Activated T-cell treated with anti-CD3 and anti-CD28 coated beads, Interleukin-2, amount 50 U/mL, for 48 hours (primary cell): ENCODE measurements at places on chromosomes 12 and 14.

GRCh38 chr14:97039717-97040363 lies 242.7 kb downstream of the VRK1 start:
- no peak for DNase-seq

- DNase-seq, result no peak
Observed at GRCh38 chr14:44830371-44830770, 131.4 kb downstream of the KLHL28 start.

- DNase-seq, result no peak
Observed at GRCh38 chr12:124171231-124171979, 123.5 kb upstream of the RFLNA start.

DNA sequence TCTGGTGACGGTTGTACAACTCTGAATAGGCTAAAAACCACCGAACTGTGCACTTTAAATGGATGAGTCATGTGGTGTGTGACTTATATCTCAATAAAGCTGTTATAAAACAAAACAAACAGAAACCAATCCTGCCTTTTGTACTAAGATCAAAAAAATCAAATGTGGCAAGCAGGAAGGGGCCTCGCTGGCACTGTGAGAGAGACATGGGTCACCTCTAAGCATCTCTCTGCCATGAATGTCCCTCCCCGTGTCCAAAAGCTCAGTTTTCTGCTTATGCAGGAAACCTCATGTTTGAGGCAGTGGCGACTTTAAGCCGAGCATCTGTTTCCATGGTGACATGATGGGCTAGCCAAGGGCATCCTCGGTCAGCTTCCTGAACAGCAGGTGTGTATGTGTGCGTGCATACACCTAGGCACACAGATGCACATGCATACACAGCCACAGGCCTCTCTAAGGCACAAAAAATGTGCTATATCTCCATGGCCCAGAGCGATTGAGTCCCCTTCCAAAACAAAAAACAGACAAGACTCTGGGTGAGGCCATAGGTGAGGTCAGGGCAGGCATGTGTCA lies 44.4 kb downstream of the ARL6IP4 start:
- peak; percentile 66 for DNase-seq

- no peak for DNase-seq
Observed at GRCh38 chr12:127048057-127048456, 1218.9 kb upstream of the TMEM132C start.

DNA sequence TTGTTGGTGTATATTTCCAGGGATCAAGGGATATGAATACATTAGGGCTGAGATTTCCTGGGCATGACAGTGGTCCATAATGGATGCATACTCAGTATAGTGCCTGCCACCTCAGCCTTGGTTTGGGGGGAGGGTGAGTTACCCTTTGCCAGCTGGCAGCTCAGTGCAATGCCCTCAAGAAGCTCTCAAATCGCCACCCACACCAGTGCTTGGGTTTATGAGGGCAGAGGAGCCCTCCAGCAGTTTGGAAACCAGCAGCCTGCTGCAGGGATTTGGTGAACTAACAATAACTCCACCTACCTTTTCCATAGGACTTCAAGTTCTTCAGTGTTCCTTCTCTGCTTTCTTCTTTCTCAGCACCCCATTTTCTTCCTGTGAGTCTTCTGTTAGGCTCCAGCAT lies 218.9 kb downstream of the LRFN5 start:
- DNase-seq, result no peak

- peak; percentile 10 for DNase-seq
Observed at GRCh38 chr14:72631401-72631800, 262.5 kb downstream of the DPF3 start.

DNA sequence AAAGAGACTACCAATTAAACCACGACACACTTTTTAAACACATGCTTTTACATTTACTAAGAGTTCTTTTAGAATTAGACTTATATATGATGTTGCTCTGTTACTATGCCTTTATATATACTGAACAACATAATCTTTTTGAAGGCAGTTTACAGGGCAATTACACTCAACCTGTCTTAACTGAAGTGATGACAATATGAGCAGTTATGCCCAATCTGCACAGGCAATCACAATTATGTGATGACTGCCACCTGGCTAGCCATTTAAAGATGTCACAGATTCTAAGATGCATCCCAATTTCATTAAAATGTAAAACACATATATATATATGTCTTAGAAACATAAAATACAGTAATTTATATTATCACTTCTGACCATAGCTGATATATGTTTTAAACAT lies 112.6 kb downstream of the STXBP6 start:
- no peak for DNase-seq

DNA sequence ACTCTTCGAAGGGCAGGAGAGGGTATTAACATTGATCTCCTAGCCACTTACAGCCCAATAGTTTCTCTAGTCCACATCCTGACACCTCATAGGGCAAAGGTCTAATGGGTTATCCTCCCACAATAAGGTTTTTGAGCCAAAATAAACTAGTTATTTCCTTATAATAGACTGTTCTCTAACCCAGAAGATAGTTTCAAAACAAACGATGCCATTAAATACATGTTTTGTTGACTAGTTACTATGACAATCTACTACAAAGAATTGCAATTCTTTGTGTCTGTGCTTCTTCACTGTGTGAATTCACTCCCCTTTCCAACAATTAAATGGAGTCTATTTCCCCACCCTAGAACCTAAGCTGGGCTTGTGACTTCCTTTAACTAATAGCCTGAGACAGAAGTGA lies 6.4 kb upstream of the ACTR10 start:
- no peak for DNase-seq

- DNase-seq, result no peak
Observed at GRCh38 chr12:15669256-15669948, 119.8 kb downstream of the EPS8 start.
